ENCODE measurements at places on chromosomes 6 and 20.

GRCh38 chr6:7769702-7770101 lies 43.8 kb downstream of the BMP6 start:
- no peak for DNase-seq

GRCh38 chr20:56360133-56360907 lies 1.5 kb downstream of the FAM210B start:
- DNase-seq: no peak

- no peak for DNase-seq
These were observed 15.8 kb downstream of the PROCR start for GRCh38 chr20:35187584-35188190.

DNA sequence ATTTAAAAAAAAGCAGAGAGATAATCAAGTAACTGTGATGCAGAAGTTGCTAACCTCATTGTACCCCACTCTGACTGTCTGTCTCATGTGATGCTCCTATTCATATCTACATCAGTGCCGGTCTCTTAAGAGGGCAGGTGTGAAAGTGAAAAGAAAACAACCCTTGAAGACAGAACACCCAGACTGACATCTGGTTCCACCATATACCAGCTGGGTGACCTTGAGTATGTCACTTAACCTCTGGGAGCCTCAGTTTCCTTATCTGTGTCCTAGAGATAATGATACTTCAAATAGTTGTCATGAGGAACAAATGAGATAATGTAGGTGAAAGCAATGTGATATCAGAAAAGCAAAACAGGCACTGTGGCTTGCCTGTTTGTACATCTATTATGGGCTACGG lies 426.8 kb upstream of the SOX4 start:
- no peak for DNase-seq

- DNase-seq: no peak
These were observed 25.9 kb downstream of the NUDT3 start for GRCh38 chr6:34366639-34366921.

DNA sequence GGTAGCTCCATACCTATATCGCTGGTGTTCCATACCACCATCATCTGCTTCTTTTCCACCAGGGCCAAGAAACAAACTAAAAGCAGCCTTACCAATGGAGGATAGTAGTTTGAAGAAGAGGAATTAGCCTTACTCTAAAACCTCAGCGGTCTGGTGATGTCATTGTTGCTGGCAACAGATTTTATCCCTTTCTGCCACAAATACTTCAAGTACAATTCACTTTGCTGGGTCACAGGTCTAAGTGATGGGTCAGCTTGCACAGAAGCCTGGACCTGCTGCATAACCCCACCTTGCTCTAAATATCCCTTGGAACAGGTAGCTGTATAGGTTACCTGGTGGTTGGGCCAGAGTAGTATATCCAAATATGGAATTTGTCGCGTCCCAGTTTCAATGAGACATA lies 53.2 kb upstream of the THEMIS start:
- DNase-seq: no peak

GRCh38 chr20:56995635-56996075 lies 270.8 kb downstream of the BMP7 start:
- no peak for DNase-seq

DNA sequence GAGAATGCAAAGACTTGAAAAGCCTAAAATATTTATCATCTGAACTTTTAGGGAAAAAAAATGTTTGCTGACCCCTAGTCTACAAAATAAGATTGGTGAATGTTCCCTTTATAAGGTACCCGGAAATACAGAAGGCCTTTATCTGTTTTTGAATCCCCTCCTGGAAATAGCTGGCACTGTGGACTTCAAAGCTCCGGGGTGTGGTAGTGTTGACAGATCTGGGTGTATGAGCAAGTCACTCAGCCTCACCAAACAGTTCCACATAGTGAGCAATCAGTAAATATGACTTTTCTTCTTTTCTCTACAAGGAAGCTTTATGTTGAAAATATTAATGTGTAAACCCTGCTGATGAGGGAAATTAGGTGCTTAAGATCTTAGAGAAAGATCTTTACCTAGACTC lies 29.2 kb upstream of the HTR1B start:
- DNase-seq: no peak

All from CD4-positive, alpha-beta T cell treated with Interleukin-17A for 1 hour (primary cell).